ENCODE measurements at places on chromosomes 3 and 15. TPM values are rescaled to one million over a fixed set of nuclear protein-coding genes. Genes with fewer than 3 reads are reported as not detected.

CCDC54 gene
- not detected for total RNA-seq

DNA sequence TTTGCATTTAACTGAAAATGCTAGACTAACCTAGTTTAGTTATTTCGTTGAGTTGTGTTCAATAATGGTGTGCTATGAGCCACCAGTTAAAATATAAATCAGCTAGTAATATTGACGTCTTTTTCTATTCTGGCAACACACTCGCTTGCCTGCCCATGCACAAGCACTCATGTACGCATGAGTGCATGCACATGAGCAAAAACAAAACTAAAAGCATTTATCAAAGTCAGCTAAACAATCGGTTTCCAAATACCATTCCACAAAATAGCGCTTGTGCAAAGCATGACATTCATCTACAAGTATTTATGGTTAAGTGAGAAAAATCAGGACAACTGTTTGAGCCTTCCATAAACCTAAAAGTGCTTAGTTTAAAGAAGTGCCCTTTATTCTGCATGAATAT lies 13.1 kb upstream of the SAMMSON start:
- DNase-seq = no peak

- DNase-seq = peak; percentile 73
These were observed 27.0 kb downstream of the PSTPIP1 start for GRCh38 chr15:77021803-77022381.

ATG3 gene
- total RNA-seq = 74.8 TPM

DNA sequence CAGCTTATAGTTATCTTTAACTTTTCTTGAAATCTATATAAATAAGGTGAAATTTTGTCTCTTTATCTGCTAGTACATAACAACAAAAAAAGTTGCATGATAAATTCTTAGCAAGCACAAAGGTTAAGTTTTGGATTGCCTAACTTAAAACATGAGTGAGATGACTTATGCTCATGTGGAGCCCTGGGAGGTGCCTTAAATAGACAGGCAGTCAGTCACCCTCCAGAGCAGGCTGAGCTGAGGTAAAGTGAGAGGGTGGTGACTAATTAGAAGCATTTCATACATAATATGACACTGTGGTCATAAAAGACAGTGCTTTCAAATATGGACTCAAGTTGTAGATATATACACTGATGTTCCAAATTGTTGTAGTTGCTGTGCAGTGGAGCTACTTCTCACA lies 14.6 kb upstream of the MME start:
- no peak for DNase-seq

GRCh38 chr3:140394488-140395133 lies 283.3 kb upstream of the TRIM42 start:
- DNase-seq = no peak

- DNase-seq = peak; percentile 62
These were observed 164.5 kb downstream of the XXYLT1 start for GRCh38 chr3:195106418-195106906.

LRRC58 gene
- 23.2 TPM for total RNA-seq

HEXA gene
- 110 TPM for total RNA-seq

GRCh38 chr3:188656196-188656982 lies 502.4 kb downstream of the LPP start:
- no peak for DNase-seq

DNA sequence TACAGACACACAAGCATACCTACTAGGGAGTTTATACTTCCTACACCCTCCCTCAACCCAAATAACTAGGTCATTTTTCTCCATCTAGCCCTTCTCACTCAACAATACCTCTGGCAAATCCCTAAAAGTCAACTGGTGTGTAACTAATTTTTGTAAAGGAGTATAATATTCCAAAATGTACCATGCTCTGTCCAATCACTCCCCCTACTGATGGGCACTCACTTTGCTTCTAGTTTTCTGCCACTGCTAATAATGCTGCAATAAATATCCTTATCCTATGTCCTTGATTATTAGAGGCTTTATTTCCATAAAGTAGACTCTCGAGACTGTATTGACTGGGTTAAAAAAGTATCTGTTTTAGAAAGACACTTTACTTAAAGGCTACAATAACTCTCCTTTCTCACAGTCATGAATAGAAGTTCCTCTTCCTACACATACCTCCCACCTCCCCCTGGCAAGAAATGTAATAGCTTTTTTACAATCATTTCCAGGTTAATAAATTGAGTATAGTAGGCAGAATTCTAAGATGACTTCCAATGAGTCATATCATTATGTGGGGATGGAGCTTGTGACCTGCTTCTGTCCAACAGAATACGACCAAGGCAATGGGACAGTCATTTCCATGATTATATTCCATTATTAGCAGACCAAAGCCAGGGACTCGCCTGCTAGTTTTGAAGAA lies 30.0 kb downstream of the SHQ1 start:
- no peak for DNase-seq
